ENCODE measurements at places on chromosomes 5 and 9.

DNA sequence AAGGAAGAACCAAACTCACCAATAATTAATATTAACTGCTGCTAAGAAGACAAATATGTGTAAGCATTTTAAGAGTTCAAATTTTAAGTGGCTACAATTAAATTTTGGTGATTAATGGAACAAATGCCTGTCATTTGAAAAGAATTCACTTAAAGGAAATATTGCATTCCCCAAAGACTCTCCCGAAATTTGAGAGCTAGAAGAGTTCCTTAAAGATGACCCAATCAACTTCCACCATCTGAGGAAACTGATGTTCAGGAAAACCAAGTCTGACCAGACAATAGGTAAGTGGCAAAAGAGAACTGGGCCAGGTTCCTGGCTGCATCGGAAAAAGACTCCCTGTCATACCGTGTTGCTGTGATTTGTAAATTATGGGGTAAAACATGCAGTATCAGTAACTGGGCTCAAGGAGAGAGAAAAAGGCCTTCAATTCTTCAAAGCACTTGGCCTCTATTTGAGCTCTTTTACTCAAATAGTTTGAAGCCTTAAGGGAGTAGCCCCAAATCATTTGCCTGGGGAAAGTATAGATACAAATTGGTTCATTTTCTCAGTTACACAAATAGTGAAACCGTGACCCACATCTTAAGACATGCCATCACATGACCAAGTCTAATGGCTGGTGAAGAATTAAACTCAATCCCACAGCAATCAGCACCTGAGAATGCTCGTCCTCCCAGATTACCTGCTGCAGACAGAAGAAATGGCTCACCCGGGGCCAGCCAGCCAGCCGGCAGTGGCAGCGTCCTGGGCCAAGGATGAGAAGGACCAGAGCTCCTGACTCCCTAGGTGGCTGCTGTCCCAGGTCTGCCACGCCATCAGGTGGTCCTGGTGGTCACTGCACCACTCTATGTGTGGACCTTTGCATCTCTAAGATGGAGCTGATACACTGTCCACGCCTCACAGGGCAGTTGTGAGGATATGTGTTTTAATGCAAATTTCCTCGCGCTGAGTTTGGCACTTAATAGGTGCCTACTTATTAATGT is 162.9 kb downstream of the TTLL11 start:
- DNase-seq = peak; percentile 22

- peak; percentile 78 for DNase-seq
Observed at GRCh38 chr9:76136986-76137385, 246.5 kb downstream of the PCSK5 start.

- no peak for DNase-seq
Observed at GRCh38 chr9:130122456-130122855, 49.7 kb upstream of the NCS1 start.

GRCh38 chr5:93587597-93588351 is 4.8 kb downstream of the NR2F1 start:
- DNase-seq = no peak

- no peak for DNase-seq
Observed at GRCh38 chr5:174281855-174282254, 236.3 kb downstream of the NSG2 start.

- no peak for DNase-seq
Observed at GRCh38 chr5:138445547-138446271, 6.9 kb downstream of the REEP2 start.

DNA sequence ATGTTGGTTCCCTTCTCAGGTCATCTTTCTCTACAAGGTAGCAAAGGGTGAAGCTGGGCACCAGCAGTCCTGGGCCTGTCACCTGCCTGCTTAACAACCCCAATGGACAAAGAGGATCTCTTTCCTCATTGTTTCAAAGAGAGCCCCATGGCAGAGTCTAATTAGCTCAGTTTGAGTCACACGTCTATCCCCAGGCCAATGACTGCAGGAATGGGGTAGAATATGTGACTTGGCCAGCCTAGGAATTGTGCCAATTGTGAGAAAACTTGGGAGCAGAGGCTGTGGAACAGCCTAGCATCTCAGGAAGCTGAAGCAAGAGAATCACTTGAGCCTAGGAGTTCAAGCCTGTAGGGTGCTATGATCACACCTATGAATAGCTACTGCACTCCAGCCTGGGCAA is 3.6 kb upstream of the RAPGEF1 start:
- no peak for DNase-seq

DNA sequence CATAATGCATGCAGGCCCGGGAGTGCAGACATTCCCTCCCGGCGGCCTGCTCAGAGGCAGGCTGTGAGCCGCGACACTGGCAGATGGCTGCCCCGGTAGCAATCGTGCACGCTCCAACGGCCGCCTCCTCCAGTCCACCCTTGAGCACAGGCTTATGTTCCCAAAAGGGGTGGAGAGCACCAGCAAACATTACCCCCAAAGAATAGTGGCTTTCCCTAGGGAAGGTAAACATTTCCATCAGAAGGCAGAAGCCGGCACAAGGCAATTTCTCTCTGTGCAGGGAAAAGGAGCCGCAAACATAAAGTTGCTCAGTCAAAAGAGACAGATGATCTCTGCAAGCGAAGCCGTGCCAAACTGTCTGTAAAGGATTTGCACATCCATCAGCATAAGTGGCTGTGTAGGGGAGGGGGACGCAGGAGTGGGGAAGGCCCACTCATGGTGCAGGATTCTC is 92.5 kb downstream of the SIL1 start:
- DNase-seq = peak; percentile 10

GRCh38 chr5:54608423-54609085 is 91.0 kb downstream of the SNX18 start:
- no peak for DNase-seq

GRCh38 chr9:74025402-74025925 is 471.7 kb upstream of the RORB start:
- peak; percentile 5 for DNase-seq

GRCh38 chr9:23537192-23538066 is 288.6 kb downstream of the ELAVL2 start:
- no peak for DNase-seq

GRCh38 chr9:37876376-37876775 is 27.6 kb downstream of the SLC25A51 start:
- DNase-seq = no peak
